ENCODE measurements at places on chromosomes 5 and 9. TPM values are rescaled to one million over a fixed set of nuclear protein-coding genes. Genes with fewer than 3 reads are reported as not detected.

DNA sequence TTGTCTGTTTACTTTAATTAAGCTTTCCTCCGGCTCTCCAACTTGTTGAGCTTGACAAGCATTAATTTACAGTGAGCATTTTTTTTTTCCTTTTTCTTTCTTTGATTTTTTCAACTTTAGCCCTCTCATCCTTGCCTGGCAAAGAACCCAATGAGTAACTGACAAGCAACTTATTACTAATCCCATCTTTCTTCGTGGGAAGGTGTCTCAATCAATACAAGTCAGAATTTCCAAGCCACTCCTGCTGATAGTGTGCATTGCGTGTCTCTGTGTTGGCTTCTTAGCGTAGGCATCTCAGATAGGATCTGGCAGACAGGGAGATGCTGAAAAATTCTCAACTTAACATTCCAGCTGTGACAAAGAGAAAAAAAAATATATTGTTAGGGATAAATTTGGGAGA, 527.7 kb upstream of the WWC1 start:
- DNase-seq, result no peak

- DNase-seq, result no peak
Measured at GRCh38 chr9:3742586-3742985, 216.8 kb upstream of the RFX3 start.

DNA sequence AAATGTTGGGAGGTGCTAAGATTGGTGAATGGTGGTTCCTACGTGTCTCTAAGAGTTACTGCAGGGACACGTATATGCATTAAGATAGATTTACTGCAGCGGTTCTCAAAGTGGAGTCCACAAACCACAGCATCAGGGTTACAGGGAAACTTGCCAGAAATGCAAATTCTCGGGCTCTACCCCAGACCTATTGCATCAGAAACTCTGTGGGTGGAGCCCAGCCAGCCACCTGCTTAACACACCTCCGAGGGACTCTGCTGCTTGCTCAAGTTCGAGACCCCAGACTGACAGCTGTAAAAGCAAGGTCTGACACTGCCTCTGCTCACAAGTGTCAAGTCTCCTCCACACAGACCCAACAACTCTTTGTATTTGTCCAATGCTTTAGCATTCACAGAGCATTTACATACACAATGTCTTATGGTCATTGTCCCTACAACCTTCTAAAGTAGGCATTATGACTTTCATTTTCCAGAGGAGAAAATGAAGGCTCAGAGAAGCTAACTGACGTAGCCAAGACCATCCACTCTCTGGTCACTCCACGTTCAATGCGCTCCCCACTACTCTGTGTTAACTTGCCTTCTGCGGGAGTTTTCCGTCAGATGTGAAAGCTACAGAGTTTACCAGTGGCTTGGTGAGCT, 48.8 kb downstream of the HSD17B3 start:
- DNase-seq, result no peak

The KCNV2 gene
- not detected for total RNA-seq

DNA sequence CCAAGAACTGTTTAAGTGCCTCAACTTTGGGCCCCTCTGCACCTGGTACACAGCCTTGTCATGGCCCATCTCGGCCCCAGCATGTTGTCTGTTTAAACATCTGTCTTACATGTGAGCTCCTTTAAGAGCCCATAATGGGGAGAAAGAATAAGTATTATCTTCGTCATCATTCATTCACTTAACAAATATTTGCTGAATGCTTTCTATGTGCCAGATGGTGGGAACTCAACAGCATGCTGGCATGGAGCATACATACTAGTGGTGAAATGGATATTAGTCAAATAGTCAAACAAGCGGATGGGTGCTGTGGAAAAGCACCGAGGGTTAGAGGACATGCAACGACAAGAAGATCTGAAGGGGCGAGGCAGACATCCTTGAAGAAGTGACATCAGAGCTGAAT, 54.5 kb downstream of the GABBR2 start:
- DNase-seq, result no peak

Data from sciatic nerve (tissue), 2 donors.